ENCODE measurements at places on chromosomes 12 and 14.

- no peak for DNase-seq
These were observed 300.9 kb upstream of the SRRM4 start for GRCh38 chr12:118680356-118680963.

- DNase-seq: no peak
These were observed 117.2 kb downstream of the GRIN2B start for GRCh38 chr12:13864081-13864673.

- DNase-seq: no peak
These were observed 61.4 kb upstream of the MANSC4 start for GRCh38 chr12:27841392-27841882.

- no peak for DNase-seq
These were observed 502.2 kb upstream of the RPL10L start for GRCh38 chr14:47153746-47154145.

DNA sequence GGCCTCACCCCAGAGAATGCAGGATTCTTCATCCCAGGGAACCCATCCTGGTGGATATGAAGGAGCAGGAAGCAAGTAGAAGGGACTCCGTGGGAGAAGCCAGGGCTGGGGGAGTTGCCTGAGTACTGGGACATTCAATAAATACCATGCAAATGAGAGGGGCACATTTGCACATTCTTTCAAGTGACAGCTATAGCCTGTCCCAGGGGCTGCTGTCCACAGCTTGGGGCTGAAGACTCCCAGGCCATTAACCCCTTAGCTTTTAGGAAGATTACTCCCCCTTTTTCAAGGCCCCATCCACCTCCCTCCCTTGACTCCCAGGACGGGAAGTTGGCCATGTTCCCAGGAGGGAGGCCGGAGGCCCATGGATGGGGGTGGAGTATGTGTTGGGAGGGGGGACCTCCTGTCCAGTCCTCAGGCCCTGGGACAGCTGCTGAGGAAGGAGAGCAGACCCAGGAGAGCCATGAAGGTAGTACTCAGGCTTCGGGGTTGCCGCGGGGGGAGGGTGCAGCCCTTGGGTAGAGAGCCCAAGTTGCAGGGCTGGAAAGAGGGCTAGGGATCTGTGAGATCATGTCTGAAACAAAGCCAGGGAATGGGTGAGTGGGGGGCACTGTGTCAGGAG is 974 bp upstream of the TNS2 start:
- peak; percentile 87 for DNase-seq

- DNase-seq: no peak
These were observed 12.8 kb downstream of the TNFRSF1A start for GRCh38 chr12:6328945-6329702.

- DNase-seq: no peak
These were observed 78.0 kb upstream of the TMTC2 start for GRCh38 chr12:82608706-82609105.

DNA sequence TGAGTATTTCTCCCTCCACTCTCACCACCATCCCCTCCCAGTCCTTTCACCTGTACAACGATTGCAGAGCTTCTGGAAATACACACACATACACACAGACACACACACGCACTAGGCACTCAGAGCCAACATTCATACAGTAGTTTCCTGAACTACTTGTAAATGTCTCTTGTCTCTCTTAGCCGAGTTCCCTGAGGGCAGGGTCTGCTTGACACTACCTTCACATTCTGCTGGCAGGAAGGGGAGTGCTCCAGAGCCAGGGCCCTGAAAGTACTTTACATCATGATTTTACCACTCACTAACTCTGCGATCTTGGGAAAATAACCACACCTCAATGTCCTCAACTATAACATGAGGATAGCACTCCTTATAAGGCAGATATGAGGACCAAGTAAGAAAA is 82.7 kb downstream of the GAS2L3 start:
- no peak for DNase-seq

DNA sequence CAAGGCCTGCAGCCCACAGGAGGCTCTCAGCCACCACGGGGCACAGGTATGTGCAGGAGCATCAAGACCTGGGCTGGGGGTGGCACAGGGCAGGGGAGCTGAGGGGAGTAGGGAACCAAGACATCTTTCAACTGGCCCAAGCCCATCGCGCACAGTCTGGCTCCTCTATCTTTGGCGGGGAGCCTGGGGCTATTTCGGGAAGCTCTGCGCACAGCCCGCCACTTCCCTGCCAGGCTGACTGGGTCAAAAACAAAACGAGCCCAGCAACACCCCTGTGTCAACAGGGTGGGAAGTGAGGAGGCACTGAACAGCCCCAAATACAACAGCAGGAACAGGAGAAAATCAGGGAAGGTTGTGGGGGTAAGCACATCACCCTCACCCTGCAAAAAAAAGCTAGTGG is 83.9 kb downstream of the ARL6IP4 start:
- DNase-seq: no peak

GRCh38 chr14:70698288-70698687 is 56.6 kb downstream of the TTC9 start:
- no peak for DNase-seq

GRCh38 chr12:101571105-101571504 is 23.7 kb upstream of the MYBPC1 start:
- no peak for DNase-seq

DNA sequence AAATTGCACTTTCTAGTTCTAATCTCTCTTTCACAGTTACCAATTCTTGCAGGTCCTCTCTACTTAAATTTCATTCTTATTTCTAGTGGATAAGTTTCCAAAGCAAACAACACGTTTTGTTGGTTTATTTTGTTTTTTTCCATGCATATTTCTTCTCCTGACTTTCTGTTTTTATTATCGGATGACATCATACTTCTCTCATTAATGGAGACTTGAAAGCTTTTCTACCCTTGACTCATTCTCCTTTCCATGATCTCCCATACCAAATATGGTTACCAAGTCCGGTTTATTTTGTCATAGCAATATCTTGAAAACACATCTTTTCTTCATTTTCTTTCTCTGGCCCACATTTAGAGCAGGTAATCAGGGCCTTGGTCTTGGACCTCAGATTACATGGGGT is 796.5 kb downstream of the GALC start:
- no peak for DNase-seq

DNA sequence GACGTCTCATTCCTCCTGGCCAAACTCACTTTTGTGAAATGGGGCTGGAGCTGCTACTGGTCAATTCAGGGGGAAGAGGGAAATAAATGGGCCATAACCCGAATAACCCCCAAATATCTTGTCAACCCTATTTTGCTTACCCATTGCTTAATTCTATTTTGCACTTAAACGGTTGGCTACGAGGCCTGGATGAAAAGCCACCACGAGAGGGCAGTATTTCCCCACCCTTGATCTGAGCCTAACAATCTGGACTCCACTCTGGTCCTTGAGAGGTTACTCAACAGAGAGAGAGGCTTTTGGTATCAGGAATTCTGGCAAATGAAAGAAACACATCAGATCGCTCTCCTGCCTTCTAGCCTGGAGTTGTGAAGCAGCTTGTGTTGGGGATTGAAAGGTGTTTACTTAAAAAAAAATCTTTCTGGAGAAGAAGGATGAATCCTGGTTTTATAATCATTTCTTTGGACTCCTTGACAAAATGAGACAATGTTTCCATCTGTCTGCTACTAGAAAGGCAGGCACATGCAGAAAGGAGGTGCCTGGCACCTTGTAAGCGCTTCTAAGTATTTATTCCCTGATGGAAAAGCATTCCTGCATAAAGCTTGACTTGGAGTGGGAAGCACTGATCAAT is 22.4 kb upstream of the FBXO21 start:
- peak; percentile 88 for DNase-seq

- DNase-seq: no peak
These were observed 49.9 kb downstream of the OTX2 start for GRCh38 chr14:56760164-56760914.

DNA sequence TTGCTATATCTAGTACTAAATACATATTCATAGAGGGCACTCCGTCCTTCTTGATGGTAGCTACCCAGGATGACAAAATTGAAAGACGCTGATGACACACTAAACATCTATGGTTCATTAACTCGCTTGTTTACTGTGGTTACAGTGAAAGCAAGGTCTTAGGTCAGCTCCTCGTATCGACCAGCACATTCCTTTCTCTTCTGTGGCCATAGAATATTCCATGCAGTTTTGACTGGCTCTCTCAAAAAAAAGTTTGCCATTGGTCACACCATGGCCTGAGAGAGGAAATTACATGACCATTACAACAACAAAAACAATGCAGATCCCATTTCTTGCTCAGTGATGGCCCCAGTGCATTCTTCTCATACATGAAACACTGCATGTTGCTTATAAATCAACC is 411.4 kb upstream of the SOX5 start:
- no peak for DNase-seq

- DNase-seq: no peak
These were observed 57.4 kb downstream of the FOXN3 start for GRCh38 chr14:89359477-89360222.

DNA sequence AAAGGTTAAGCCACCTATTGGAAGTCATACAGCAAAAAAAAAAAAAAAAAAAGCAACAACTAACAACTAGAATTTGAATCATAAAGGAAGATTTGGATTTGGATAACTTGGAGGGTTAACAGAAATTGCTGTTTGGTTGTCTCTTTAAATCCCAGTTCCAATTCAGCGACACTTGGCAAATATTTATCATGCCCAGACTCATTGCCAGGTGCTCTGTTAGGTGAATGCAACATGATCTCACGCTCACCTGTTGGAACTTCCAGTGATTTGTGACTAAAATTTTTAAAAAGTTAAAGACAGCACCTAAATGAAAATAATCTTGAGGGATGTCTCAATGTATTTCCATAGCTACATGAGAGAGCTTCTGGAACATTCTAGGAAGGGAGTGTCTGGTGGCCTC is 103.7 kb downstream of the TBX3 start:
- no peak for DNase-seq

GRCh38 chr12:27305673-27306456 is 26.8 kb upstream of the BMAL2 start:
- DNase-seq: no peak

DNA sequence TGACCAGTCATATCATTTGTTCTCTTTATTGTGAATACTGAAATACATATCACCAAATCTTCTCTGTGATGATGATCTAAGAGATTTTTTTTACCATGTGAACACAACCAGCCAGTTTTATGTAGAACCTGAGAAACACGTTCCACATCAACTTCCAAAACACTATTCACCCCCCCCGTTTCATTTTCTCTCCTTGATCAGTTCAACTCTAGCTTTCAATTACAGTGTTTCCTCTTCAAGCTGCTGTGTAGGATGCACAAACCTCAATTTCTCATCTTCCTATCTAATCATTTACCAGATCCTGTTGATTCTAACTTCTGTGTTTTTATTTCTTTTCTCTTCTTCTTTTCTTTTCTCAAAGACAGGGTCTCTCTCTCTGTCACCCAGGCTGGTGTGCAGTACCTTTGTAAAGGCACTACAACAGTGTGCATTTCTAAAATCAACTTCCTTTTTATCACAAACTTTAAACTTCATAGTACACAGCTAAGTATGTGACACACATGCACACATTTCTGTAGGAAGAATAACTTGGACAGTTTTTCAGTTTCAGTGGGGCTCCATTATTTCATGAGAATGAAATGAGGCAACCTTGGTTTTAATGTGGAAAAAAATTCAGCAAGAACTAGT is 149.9 kb upstream of the FBXO33 start:
- DNase-seq: no peak

- DNase-seq: no peak
These were observed 11.6 kb upstream of the CSRP2 start for GRCh38 chr12:76890151-76891143.

- DNase-seq: no peak
These were observed 903.6 kb upstream of the TMEM132C start for GRCh38 chr12:127363392-127363791.

GRCh38 chr12:47340411-47341015 is 260.8 kb upstream of the AMIGO2 start:
- DNase-seq: no peak

DNA sequence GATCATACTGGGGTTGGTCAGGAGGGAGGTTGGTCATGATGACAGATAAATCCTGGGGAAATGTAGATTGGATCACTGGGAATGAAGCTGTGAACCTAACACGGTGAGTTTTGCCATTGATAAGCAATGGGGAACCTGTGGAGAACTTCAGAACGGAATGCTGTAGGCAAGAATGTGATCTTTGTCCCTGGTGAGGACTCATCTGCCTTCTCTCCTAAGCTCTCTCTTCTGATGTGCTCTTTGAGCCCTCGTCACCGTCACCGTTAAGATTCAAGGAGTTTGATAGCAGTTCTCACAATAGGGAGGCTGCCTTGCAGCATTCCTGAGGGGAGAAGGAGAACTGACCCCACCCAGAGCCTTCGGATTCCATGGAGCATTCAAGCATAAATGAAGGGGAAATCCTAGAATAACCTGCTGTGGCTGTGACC is 217.6 kb downstream of the ANO6 start:
- no peak for DNase-seq

DNA sequence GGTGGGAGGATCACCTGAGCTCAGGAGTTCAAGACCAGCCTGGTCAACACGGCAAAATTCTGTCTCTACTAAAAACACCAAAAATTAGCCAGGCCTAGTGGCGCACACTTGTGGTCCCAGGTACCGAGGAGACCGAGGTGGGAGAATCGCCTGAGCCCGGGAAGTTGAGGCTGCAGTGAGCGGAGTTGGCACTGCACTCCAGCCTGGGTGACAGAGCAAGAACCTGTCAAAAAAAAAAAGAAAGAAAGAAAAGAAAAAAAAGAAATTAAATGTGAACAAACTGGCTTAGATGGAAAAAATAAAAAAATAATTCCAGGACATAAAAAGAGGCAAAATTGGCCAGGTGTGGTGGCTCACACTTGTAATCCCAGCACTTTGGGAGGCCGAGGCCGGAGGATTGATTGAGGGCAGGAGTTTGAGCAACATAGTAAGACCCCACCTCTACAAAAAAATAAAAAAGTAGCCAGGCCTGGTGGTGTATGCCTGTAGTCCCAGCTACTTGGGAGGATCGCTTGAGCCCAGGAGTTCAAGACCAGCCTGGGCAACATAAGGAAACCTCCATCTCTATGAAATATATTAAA is 3.5 kb downstream of the TMEM119 start:
- DNase-seq: no peak

- DNase-seq: no peak
These were observed 126.6 kb upstream of the PRKD1 start for GRCh38 chr14:30054201-30054600.

DNA sequence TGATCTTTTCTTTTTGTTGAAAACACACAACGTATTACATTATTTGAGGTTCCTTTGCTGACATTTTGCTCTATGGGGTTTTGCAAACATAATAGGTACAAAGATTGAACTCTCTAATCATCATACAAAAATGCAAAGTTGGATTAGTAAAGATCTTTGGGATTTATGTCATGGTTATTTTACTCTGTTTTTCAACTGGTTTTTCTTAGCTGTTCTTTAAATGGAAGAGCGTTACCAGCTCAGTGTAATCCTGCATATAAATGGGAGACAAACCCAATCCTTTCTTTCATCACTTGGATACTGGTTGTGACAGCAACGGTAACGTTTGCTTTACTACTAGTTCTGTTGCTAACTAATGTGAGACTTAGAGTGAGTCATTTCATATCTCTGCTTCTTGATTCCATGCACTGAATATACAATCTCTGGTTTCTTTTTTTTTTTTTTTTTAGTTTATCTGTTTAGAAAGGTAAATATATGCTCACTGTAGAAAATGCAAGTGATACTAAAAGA is 104.9 kb upstream of the NOVA1 start:
- no peak for DNase-seq

- DNase-seq: no peak
These were observed 182.2 kb upstream of the MDGA2 start for GRCh38 chr14:47857646-47858045.
